NCI-H187 treated with DMSO at 0.1 percent for 48 hours (cell line): ENCODE measurements at places on chromosomes 11 and 22.

DNA sequence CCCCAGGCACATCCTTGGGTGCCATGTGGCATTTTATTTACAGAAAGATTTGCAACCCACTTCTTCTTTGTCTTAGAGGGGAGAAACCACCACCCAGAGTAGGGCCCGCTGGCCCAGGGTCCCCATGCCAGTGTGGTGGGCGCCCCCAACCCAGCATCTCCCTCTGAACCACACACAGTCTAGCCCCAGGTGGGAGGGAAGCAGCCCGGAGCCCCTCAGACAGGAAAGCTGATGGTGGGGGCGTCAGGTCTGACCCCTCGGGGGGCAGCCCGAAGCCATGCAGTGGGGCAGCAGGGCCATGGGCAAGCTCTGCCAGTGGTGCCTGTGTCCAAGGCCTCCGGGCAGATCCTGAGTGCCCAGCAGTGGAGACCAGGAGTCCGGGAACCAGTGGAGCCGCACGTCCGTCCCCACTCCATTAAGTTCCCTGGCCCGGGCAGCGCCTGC lies 11.7 kb downstream of the TRPM5 start:
- DNase-seq = no peak

DNA sequence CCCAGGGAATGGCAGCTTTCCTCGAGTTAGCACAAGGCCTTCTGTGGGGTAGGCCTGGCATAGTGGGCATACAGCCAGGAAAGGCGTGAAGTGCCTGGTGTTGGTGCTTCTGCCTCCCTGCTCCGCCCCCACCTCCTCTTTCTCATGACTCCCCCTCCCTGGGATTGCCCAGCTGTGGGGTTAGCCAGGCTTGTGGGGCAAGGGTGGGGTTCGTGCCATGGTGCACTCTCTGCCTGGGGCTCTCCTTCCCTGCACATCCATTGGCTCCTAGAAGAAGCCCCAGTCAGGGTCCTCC lies 236.8 kb upstream of the NCAM1 start:
- no peak for DNase-seq

DNA sequence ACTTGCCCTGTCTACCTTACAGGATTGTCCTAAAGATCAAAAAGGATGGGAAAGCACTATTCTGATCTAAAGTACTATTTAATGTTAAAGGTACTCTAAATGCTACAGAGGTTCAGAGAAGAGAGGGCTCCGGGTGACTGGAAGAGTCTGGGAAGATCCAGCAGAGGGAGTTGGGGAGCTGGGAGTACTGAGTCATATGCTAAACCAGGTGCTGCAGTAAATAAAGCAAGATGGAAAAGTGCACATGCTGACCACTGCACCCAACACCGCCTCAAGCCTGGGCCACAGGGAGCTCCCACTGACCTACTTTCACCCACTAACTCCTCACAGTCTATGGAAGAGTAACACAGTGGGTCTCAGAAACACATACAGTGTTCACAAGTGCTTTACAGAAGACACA lies 49.3 kb downstream of the WT1 start:
- no peak for DNase-seq

DNA sequence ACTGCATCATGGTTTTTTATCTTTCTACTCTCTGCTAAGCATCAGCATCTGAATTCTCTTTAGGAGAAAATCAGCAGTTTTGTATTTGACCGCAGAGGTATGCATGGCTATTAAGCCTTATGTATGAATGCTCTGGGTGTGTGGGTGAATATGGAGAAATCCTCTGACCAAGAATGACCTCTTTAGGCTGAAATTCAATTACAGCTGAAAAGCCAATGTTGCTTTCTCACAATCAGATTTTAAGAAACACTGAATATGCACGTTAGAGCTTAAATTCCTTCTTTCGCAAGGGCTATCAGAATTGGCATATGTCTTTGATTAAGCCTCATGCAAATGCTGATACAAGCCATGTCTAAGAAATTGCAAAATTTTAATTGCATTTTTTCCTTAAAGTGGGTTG lies 43.2 kb downstream of the ARHGAP42 start:
- no peak for DNase-seq

DNA sequence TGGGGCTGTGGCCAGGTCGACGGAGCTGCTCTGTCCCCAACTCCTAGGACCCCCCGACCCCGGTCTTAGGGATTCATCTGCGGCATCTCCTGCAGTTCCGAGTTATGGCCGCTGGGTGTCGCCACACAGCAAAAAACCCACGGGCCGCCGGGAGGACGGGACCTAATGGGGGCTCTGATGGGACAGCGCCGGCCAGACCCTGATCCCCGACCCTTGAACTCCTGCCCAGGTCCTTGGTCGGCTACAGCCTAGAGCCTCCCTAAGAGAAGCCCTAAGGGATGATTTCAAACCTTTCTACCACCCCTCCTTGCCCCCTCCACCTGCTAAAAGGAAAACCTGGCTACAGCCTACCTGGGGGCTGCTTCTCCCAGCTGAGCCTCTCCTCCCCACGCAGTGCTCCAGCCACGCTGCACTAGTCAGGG lies 30.8 kb upstream of the LRRC10B start:
- no peak for DNase-seq

DNA sequence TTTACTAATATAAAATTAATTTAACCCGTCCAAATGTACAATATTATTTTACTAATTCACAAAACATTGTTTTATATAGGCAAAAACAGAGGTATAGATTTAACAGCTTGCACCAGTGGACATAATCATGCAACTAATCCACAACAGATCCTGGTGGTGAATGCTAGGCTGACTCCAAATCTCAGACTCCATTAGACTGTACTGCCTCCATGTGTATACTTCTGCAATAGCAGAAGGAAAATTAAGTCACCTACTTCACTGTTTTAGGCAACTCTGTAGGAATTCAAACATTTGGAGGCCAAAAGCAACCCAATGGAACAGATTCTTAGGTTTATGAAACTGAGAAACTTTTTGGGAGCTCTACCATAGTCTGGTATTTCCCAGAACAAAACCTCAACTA lies 30.0 kb upstream of the RAB39A start:
- DNase-seq = no peak

DNA sequence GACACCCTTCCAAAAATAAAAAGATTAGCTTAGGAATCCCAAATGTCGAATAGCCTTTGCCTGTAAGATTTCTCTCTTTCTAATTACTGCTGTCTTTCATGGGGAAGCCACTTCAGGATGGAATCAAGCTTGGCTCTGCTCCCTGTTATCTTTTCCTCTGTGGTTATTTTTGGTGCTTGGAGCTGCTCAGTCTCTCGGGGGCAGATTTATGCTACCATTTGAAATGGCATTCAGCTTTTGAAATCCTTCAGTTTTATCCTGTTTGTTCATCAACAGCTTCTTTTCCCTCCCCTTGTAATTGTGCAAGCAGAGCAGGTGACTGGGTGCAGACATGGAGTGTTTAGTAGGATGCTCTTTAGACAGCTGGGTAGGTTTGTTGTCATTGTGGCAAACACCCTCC lies 111.0 kb downstream of the DBX1 start:
- DNase-seq = no peak

- no peak for DNase-seq
Observed at GRCh38 chr11:26350002-26350401, 18.1 kb downstream of the ANO3 start.

GRCh38 chr11:109945626-109946321 lies 147.4 kb upstream of the ZC3H12C start:
- no peak for DNase-seq
